Stimulated activated CD8-positive, alpha-beta memory T cell treated with anti-CD3 and anti-CD28 coated beads, Interleukin-15, amount 100 ng/mL, for 48 hours (primary cell): ENCODE measurements at places on chromosomes 6 and 20.

GRCh38 chr6:125097186-125097585 lies 56.4 kb upstream of the TPD52L1 start:
- DNase-seq, result no peak

DNA sequence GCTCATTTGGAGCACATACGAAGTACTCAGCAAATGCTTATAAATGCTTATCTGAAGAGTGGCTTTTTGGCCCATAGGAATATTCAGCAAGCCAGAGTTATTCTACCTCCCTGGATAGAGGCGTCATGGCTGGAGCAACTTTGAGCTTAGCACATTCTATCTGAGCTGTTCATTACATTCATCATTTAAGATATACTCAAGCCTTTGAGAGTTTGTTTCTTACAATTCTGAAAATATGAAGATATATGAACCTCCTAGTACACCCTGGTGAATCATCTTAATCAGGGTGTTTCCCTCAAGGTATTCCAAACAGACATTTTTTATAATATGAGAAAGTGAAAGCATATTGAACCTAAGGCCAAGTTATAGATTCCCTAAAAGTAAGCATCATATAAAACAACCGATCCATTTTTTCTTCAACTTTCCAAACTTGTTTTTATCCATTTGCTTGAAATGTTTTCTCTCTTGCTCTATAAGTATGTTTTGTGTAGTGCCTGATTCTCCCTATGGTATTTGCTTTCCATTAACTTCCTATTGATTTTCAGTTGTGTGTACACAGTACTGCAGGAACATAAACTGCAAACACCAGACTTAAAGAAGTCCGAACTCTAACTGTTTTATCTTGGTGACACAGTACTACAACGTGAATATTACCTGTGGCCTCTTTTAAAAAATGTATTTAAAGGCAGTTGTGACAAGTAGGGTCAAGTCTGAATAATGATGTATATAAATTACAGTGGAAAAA lies 139.7 kb upstream of the PTPRK start:
- DNase-seq, result no peak

DNA sequence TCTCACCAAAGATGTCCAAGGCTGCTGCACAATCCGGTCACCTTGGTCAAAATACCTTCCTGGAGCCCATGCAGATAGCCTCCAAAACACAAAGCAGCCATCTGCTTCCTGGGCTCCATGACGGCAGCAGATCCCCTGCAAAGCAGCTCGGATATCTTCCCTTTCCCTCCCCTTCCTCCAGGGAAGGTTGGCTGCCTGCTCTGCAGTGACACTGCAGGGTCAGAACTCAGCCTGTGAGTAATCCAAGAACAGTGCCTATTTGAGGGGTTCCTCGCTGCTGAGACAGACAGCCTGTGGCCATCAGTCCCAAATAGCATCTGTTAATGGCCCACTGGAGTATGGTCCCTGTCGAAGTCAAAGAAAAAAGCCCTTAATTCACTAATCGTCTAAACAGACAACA lies 270.8 kb downstream of the PREX1 start:
- DNase-seq, result no peak

- DNase-seq, result no peak
Measured at GRCh38 chr20:37986873-37987601, 46.2 kb downstream of the TTI1 start.

- DNase-seq, result no peak
Measured at GRCh38 chr6:33935439-33936080, 131.8 kb upstream of the MLN start.

GRCh38 chr20:60327971-60328660 lies 369.9 kb downstream of the CDH26 start:
- no peak for DNase-seq

GRCh38 chr6:149212206-149212605 lies 105.3 kb upstream of the TAB2 start:
- no peak for DNase-seq
